ENCODE measurements at places on chromosomes 2 and 18.

- no peak for DNase-seq
Observed at GRCh38 chr18:35387152-35387571, 10.0 kb upstream of the ZNF396 start.

- DNase-seq = no peak
Observed at GRCh38 chr2:54430649-54431048, 25.5 kb upstream of the SPTBN1 start.

DNA sequence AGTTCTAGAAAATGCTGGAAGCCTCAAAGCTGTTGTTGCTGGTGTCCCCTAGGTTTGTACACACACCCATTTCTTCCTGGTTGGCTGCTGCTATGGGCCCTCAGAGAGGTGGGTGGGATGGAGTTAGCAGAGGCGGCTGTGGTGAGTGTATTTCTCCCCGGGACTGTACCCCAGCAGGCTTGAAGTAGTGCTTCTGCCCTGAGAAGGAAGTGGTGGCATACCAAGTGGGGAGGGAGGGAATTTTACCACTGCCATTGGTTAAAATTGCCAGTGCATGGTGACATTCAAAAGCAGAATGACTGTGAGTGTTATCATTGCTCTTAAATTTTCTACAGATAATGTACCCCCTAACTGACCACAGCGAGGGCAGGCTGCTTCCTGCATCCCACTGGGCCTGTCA lies 125.6 kb upstream of the CAPN13 start:
- DNase-seq = no peak

DNA sequence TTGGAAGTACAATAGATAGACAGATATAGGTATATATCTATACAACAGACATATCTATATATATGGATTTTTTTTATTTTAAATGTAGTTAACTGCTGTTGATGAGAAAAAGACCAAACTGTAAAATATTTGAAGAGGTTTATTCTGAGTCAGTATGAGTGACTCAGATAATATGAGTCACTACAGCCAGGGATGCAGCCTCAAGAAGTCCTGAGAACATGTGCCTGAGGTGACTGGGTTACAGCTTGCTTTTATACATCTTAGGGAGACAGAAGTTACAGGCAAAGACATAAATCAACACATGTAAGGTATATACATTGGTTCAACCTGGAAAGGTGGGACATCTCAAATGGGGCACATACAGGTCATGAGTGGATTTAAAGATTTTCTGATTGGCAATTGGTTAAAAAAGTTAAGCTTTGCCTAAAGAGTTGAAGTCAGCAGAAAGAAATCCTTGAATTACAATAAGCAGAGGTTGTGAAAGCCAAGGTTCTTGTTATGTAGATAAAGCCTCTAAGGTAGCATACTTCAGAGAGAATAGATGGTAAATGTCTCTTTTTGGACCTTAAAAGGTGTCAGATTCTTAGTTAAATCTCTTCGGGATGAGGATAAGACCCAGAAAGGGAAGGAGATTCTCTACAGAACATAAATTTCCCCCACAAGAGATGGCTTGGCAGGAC lies 149.9 kb downstream of the RBM43 start:
- peak; percentile 12 for DNase-seq

DNA sequence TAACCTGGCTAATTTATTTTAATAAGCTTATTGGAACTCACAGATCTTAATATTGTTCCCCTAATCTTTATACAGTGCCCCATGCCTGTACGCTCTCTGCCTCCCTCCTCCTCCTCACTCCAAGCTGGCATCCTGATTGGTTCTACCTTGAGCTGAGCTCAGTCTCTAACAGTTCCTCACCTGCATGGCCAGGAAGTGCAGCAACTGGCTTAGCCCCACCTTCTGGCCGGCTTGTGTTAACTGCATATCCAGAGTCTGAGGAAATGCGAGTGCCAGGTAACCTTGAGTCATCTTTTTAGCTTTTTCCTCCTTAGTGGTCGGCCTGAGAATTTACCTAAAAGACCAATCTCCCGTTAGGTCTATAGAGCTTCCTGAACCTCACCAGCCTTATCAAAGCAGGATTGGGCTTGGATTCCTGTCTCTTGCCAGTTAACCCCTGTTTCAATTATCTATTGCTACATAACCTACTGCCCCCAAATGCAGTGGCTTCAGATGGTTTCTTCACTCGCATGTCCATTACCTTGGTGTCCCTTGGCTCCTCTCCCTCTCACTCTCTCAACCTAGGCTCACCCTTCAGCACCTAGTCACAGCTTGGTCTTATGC lies 89.5 kb upstream of the STK39 start:
- DNase-seq = no peak

Data from GM04503 (cell line).